ENCODE measurements at places on chromosomes 2 and 18. TPM values are rescaled to one million over a fixed set of nuclear protein-coding genes. Genes with fewer than 3 reads are reported as not detected.
A peak's percentile ranks its signal among the peaks of the same experiment; 100 is the strongest.

DNA sequence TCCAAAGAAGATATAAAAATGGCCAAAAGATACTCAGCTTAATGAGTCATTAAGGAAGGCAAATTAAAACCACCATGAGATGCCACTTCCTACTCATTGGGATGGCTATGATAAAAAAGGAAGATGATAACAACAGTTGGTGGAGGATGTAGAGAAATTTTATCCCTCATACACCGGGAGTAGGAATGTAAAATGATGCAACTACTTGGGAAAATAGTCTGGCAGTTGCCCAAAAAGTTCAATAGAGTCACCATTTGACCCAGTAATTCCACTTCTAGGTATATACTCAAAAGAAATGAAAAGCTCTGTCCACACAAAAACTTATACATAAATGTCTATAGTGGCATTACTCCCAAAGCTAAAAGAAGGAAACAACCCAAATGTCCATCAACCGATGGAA lies 10.1 kb upstream of the SULT1C2 start:
- no peak for DNase-seq

DNA sequence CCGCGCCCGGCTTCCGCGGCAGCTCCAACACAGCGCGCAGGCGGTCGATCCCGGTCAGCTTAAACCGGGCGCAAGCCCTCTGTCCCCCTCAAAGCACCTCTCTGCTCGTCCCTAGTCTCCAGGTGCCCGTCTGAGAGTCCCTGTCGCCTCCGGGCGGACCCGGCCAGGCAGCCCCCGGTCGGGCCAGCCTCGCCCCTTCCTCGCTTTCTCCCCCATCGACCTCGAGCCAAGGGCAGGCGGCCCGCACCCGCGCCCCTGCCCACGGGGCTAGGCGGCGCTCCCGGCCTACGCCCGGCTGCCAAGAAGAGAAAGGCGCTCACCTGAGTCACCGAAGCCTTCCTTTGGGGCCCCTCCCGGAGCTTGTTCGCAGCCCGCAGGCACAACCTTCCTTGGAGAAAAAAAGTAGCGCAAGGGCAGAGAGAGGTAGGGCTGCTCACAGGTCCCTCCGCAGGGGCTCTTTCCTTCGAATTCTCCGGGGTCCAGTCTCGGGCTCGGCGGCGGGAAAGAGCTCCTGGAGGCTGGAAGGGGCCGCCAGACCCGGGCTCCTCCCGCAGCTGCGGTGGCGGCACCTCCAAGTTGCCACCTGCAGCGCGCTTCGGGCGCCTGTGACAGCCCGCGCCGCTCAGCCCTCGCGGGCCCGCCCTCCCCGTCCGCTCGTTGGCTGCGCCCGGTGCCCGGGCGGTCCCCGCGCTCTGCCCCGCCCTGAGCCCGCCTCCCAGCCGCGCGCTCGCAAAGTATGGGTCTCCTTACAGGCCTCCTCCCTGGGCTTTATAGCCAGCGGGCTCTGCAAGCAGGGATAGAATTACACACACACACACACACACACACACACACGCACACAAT lies 86.5 kb upstream of the EPB41L3 start:
- DNase-seq = peak; percentile 71

DNA sequence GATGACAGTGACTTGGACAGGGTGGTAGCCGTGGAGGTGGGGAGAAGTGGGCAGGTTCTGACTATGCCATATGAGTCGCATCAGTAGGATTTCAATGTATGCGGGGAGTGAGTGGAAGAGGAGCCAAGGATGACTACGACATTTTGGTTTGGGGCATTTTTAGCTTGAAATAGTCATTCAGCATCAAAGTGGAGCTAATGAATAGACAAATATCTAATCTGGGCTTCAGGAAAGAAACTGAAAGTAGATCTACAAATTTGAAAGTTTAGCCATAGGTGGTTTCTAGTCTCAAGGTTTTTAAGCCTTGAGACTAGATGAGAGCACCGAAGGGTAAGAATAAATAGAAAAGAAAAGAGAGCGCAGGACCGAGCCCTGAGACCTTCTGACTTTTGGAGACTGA lies 58.3 kb downstream of the FEZ2 start:
- DNase-seq = no peak

GRCh38 chr2:120077896-120078295 lies 65.0 kb downstream of the EPB41L5 start:
- DNase-seq = no peak

- DNase-seq = no peak
These were observed 407.1 kb downstream of the SPAG16 start for GRCh38 chr2:213691351-213691750.

DNA sequence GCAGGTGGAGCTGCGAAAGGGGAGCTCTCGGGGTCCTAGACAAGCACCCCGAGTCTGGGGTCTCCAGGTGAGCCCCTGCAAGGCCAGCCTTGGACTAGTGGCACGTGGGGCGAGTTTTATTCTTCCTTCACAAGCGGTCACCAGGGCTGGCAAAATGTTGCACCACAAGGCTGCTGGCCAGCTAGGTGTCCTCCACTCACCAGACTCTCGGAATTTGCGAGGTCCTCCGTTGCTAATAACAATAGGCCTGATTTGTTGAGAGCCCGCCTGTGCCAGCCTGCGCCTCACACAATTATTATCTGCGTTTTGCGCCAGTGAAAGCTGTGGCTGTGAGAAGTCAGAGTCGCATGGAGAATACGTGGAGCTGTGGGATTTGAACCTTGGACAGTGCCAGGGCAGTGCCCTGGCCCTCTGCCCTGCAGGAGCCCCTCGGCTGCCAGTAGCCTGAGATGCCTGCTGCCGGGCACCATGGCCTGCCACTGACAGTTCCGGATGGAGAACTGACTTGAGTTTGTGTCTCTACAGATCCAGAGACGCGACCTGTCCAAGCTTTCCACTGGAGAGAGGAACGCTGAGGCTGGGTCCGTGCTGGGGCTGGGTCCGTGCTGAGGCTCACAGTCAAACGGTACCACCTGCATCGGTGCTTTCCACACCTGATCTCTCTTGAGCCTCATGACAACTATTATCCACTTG lies 77.6 kb upstream of the ODC1 start:
- DNase-seq = no peak

The POTEC gene
- polyA plus RNA-seq = not detected

The RGPD3 gene
- 0.06 TPM for polyA plus RNA-seq

The UGT1A6 gene
- polyA plus RNA-seq = not detected
